ENCODE measurements at places on chromosomes 6 and 20.

DNA sequence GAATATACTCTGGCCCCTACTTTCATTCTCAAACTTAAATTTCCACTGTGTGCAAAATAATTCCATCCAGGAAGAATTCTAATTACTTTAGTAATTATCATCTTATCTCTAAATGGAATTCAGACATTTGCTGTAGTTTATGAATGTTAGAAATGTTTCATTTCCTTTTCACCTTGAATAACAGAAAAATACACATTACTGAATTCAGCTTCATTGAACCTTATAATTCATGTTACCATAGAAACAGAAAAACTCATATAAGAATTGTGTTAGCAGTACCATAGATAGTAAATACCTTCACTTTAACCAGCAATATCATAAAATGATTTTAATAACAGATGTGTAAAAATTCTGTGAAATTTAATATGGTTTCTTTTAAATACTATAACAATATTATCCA is 514.9 kb downstream of the CDKAL1 start:
- no peak for DNase-seq

DNA sequence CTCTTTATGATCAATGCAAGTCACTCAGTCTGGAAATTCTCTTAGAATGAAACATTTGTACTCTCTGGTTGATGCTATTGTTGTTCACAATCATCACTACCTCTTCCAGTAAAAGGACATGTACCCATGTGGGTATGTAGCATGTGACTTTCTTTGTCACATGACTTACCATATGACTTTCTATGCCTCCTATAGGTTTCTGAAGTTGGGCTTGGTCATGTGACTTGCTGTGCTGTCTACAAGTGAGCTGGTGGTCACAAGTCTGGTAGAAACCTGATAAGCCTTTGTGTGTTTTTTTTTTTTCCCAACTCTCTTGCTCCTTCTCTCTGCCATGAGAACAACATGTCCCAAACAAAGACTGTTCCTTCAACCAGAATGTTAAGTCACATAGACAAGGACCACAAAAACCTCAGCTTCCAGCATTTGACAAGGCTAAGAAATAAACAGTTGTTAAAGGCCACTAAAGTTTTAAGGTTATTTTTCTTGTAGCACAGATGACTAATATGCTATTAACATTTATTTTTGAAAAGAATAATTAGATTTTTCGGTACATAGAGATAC is 379.2 kb upstream of the SLC35B3 start:
- no peak for DNase-seq

GRCh38 chr6:42571611-42572342 is 7.9 kb downstream of the UBR2 start:
- DNase-seq = no peak

GRCh38 chr20:38211200-38212097 is 46.4 kb upstream of the TGM2 start:
- no peak for DNase-seq

GRCh38 chr20:17499041-17499440 is 32.1 kb downstream of the BFSP1 start:
- no peak for DNase-seq

DNA sequence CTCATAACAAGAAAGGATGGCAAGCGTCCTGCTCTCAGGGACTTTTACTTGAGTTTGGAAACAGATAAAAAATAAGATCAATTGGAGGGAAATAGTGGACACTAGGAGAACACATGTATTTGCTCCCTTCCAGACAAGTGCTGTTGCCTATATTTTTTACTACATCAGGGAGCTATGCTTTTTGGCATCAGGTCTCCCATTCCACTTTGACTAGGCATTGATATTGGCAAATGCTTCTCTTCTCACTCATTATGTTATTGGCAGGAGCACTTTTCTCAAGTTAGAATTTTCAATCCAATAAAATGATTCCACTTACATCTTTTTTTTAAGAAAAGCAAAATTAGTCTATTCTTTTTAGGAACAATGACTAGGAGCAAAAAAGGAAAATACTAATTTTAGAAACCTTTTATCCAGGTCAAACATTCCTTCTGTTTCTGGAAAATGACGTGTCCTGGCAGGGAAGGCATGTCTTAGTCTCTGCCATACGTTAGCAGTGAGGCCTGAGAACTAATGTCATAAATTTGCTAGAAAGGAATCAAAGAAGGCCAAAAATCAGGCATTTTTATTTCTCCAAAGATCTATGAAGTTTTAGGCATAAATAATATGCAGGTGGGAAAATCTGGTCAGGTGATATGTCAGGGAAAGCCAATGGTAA is 21.4 kb downstream of the BCAS1 start:
- DNase-seq = no peak

DNA sequence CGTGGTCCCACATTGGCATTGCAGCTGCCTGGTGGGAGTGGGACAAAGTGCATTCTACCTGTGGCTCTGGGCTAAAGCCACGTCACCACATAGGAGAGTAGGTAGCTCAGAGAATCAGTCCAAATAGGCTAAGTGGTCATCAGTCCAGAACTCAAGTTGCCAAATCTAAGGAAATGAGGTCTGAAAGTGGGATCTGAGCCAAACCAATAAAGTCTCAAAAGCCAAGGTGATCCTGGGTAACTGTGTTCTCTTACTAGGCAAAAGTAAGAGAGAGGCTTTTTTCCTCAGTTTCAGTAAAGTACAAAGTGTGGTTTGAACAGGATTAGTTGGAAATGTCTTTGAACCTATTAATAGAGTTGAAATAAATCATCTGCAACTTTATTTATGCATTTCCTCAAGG is 68.6 kb upstream of the CNKSR3 start:
- no peak for DNase-seq
